Right lung (tissue), 10 donors: ENCODE measurements at places on chromosomes 12 and 14. TPM values are rescaled to one million over a fixed set of nuclear protein-coding genes. Genes with fewer than 3 reads are reported as not detected.
A peak's percentile ranks its signal among the peaks of the same experiment; 100 is the strongest.

Gene NR4A1
- polyA plus RNA-seq: 160 TPM

Gene RFLNA
- polyA plus RNA-seq: 3.5 TPM

Gene LUM
- 639 TPM for polyA plus RNA-seq

Gene AQP6
- 0.45 TPM for polyA plus RNA-seq

Gene PTPN21
- polyA plus RNA-seq: 21.7 TPM

DNA sequence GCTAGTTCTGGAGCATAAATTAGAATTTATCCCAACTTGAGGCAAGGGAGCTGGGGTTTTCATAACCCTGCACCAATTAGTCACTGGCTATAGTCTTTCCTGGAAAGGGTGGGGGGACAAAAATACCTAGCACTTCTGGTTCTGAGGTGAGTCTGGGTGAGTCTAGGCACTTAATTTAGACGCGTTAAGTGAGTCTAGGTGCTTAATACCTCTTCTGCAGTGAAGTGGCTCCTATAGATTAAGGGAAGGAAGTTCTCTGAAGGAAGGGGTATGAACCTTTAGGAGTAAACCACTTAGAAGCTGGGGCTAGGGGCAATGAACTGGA is 251.7 kb downstream of the EFCAB11 start:
- DNase-seq: no peak

- DNase-seq: no peak
Measured at GRCh38 chr12:57099766-57100165, 10.9 kb downstream of the NAB2 start.

DNA sequence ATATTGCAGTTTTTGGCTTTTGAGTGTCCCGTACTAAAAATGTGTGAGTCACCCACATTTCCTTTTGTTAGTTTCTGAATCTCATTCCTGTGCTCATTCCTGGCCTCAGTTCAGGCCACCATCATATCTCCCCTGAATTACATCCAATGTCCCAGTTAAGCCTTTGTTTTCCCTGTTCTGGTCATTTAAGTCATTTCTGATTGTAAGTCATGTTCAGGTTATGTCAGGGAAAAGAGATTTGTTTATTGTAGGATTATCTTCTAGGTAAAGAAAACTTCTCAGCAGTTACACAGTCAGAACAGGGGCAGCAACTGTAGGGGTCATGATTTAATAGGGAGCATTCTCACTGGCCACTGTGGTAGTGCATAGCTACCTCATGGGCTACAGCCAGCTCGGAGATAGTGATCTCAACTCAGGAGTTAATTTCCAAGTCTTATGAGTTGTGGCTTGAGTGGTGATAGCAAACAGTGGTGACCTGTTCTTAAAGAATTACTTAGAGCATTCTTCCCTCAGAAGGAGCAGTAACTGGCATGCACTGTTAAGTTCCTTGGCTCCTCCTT is 6.7 kb downstream of the DDX47 start:
- no peak for DNase-seq

- DNase-seq: no peak
Measured at GRCh38 chr14:92963301-92964123, 40.6 kb downstream of the CHGA start.

DNA sequence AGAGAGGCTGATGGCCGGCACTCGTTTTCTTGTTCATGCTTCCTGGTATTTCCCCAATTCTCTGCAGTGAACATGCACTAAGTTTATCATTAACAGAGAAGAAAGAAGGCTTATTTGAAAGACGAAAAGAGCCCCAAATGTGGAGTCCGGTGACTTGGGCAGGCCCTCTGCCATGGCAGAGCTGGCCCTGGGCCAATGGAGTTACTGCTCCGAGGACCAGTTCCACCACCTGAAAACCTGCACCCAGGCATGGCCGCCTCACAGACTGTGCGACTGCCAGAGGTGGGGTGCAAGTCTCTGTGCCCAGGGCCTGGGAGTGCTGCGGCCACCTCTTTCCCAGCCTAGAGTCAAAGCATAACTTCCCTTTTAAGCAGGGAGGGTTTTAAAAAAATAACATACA is 24.9 kb downstream of the DEGS2 start:
- DNase-seq: peak; percentile 46

DNA sequence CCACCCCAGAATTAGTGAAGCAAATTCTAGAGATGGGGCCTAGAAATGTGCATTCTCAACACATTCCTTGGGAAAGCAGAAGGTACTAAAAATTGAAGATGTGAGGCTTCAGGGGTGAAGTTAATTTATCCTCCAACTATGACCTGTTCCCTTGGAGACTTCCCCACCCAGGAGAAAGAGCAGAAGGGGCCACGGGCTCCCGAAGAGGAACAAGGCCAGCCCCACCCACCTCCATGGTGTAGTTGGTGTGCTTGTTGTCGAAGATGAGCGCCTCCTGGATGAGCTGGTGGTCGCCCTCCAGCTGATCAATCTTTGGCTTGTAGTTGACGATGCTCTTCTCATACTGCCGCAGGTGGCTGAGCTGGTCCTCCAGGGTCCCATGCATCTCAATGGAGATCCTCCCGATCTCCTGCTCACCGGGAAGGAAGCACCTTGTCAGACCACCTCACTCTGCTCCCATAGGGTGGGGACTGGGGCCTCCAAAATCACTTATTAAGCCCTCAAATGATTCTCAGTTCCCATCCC is 87.8 kb upstream of the ZFP36L1 start:
- DNase-seq: no peak

DNA sequence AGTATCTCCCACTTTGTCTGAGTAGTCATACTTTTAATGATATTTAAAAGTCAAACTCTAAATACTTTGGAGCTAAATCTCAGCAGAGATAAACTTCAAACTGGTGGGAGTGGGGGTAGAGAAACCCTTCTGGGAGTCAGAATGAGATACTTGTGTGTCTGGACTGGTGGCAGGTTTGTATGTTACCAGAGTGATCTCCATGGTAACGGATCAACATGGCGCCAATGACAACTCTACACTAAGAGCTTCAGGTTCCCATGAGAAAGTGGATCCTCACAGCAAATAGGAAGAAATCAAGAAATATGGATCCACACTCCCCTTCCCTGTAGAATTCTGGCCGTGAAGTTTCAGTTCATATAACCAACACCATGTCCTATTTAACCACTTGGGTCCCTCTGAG is 121.9 kb downstream of the ETV6 start:
- no peak for DNase-seq

GRCh38 chr12:4293966-4294505 is 20.5 kb downstream of the CCND2 start:
- no peak for DNase-seq

- no peak for DNase-seq
Measured at GRCh38 chr14:54758041-54758440, 144.6 kb downstream of the GCH1 start.

DNA sequence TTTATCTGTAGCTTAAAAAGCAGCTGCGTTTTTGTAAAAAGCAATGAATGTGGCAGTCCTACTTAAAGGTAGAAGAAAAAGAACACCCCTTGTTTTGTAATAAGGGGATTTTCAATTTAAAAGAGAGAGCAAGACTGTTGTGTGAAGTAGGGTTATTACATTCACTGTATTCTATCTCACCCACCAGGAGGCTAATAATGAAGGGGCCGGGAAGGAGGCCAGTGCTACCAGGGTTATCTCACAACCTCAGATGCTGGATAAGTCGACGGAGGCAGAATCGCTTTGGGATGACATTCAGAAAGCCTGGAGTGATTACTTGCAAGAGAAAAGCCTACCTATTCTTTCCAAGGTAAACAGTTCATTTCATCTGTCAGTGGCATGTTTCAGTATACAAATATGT is 97.7 kb downstream of the RMST start:
- no peak for DNase-seq

- DNase-seq: no peak
Measured at GRCh38 chr12:115257791-115258190, 573.8 kb upstream of the TBX3 start.

DNA sequence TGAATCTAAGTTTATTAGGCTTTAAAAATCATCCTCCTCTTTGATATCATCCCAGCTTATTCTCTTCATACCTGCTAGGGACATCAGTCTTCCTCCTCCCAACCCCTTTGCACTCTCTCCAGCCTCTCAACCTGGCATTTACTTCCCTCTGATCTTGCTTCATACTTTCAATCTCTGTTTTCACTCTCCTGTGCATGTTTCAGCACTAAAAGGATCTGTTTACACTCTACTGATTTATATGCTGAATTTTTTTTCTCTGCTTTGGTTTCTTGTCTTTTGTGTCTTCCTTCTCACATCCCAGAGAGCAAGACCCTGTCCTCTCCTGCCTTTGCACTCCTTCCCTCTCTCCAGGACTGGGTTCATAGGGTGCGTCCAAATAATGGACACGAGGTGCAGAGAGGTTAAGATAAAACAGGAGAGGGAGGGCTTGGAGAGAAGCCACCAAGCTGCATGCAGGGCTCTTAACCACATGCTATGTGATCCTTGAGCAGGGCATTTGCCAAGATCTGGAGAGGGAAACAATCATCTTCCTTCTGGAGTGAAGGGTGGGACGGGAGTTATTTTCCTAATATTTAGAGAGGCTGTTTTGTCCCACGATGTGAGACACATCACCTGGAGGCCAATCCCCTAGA is 3.0 kb upstream of the CISTR start:
- DNase-seq: peak; percentile 32

DNA sequence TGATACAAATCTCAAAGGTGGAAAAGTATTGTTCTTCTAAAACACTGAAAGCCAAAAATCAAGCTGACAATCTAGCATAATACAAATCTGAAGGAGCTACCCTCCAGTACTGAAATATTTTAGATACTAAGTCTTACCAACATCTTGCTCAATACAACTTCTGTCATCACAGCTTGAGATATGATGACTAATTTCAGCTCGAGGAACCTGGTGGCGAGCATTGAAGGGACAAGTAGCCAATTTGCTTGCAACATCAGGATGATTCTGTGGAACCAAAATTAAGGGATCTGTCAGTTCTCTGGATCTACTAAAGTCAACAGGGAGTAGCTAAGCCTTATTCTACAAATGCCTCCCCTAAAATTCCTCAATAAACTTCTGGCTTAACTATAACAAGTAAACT is 10.4 kb downstream of the GTSF1 start:
- no peak for DNase-seq

GRCh38 chr14:74608959-74609611 is 3.0 kb downstream of the LTBP2 start:
- peak; percentile 79 for DNase-seq

GRCh38 chr12:33322519-33322918 is 117.1 kb downstream of the SYT10 start:
- no peak for DNase-seq

GRCh38 chr14:22932146-22932545 is 3.0 kb upstream of the PRMT5 start:
- DNase-seq: peak; percentile 35
